Anterior cingulate cortex (tissue), 58 donors: ENCODE measurements at places on chromosomes 7 and 10.
A peak's percentile ranks its signal among the peaks of the same experiment; 100 is the strongest.

- no peak for DNase-seq
Observed at GRCh38 chr7:1598286-1598685, 28.5 kb upstream of the PSMG3 start.

GRCh38 chr10:127983344-127984100 is 76.6 kb downstream of the PTPRE start:
- DNase-seq: no peak

- DNase-seq: no peak
Observed at GRCh38 chr10:31647861-31648260, 280.8 kb downstream of the ARHGAP12 start.

GRCh38 chr7:17152721-17153120 is 145.7 kb upstream of the AHR start:
- DNase-seq: no peak

GRCh38 chr7:64832136-64832535 is 37.9 kb downstream of the ZNF138 start:
- no peak for DNase-seq

DNA sequence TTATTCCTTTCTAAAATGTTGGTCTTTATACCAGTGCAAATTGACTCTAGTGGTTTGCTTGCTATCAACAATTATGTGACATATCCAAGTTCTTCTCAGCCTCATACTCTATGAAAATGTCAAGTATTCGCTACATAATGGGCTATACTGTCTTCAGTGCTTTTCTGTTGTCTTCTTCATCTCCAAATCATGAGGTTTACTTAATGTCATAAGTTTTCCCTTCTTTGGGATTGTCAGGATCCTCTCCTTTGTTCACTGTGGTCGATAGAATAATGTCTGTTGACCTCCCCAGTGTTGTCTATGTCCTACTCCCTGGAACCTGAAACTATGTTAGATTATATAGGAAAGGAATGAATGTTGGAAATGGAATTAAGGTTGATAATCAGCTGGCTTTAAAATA is 16.4 kb upstream of the RALA start:
- DNase-seq: no peak

DNA sequence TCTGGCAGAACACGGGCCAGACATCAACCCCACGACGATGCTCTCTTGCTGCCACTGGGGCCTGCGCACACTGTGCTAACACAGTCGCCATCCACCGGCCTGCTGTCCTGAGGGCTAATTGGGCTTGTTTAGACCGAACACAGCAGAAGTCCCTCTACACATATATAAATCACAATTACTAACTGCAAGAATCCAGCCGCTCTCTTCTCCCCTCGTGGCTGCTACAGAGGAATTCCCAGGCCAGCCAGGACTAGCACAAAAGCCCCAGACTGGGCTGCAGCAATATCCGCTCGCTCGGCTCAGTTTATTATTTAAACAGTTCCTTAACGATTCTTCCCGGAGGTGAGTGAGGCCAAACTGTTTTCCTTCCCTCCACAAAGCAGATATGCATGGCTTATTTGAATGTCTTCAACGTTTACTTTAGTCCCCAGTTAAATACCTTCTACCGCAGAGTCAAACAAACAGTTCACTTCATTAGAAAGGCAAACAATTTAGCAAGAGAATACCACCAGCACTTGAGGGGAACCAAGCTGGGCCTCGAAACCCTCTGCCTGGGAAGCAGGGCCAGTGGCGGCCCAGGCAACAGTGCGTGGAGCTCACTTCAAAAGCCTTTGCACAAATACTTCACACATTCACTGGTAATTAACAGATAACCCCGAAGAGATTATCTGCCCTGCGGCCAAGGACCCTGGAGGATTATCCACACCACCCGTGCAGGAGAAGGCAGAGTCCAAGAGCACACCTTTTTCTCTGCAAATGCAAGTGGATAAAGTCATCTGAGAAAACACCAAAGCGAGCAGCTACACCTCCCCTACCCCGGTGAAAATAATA is 145.3 kb downstream of the GLI3 start:
- no peak for DNase-seq

GRCh38 chr10:66782776-66783175 is 143.1 kb upstream of the LRRTM3 start:
- no peak for DNase-seq

DNA sequence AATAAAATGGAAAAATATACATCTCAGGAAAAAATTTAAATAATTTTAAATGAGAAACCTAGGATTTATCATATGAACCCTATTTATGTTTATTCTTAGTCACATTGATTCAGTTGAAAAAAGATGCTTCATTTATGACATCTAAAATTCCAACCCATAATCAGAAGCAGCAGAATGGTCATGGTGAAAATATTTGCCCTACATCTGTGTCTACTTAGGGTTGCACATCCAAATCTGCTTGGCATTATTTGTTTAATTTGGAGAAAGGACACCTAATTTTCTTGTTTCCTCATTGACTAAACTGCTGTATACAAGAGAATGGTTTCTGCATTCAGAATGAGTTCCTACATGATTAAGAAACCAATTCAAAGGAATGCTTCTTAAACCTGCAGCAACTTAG is 72.9 kb upstream of the SKAP2 start:
- no peak for DNase-seq

DNA sequence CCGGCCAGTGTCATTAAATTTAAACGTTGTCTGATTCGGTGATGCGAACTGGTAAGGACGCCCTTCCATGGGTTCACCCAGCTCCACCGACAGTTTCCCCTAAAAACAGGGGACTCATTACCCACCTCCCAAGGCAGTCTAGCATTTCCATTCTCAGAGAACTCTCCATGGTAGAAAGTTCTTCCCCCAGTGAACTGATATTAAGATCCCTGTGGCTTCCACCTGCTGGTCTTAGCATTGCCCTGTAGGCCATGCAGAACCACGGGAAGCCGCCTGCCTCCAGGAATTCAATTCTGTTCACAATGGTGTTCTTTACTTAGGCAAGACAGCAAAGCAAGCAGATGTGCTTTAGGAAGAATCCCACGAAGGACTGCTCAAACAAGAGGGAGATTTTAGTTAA is 128.9 kb upstream of the NANOS1 start:
- no peak for DNase-seq

- DNase-seq: no peak
Observed at GRCh38 chr10:121698336-121698735, 100.1 kb upstream of the FGFR2 start.

GRCh38 chr10:71316786-71317160 is 2.3 kb upstream of the SLC29A3 start:
- no peak for DNase-seq

DNA sequence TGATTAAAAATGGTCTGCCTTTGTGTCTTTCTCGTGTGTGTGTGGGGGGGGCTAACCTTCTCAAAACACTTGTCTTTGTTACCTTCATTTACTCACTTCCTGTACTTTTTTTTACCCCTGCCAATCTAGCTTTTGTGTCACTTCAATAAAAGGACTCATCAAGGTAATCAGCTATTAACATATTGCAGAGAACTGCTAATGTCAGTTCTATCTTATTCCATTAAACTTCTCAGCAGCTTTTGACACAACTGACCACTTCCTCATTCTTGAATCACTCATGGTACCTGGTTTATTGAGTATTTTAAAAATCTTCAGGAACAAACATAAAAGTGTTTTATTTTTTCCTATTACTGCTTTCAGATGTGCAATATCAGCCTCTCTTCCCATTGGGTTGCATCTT is 59.8 kb downstream of the SLC25A40 start:
- no peak for DNase-seq

GRCh38 chr10:102837230-102837721 is at the start of gene CYP17A1:
TSS of gene CYP17A1 (minus strand) at chr10:102837413. CDS start at chr10:102837361, 52 bp downstream.
- no peak for DNase-seq

- no peak for DNase-seq
Observed at GRCh38 chr7:31705377-31705776, 18.4 kb downstream of the PPP1R17 start.

- no peak for DNase-seq
Observed at GRCh38 chr10:71015674-71016073, 127.3 kb upstream of the PCBD1 start.

DNA sequence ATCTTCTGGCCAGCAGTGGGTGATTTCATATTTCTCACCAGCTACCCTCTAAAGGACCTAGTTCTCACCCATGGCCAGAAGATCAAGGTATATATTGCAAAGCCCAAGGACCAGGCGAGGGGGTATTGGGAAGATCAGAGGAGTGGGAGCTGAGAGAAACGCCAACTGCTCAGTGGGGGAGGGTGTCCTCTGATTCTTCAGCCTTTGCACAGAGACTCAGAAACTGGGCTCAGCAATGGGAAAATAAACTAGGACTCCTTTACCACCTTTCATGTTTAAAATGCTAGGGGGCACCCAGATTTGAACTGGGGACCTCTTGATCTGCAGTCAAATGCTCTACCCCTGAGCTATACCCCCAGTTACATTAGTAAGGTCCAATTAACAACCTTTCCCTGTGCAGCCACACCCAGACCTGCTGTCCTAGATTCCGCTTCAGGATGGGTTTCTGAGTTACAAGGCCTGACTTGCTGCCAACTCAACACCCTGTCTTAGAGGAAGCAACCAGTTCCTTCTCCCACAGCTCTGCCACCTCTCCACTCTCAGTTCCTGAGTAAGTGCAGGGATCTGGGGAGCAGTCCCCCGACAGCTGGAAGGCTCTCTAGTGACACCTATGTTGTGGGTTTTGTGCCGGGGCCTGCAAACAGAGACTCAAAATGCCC is 93.5 kb downstream of the ZNF783 start:
- DNase-seq: no peak

DNA sequence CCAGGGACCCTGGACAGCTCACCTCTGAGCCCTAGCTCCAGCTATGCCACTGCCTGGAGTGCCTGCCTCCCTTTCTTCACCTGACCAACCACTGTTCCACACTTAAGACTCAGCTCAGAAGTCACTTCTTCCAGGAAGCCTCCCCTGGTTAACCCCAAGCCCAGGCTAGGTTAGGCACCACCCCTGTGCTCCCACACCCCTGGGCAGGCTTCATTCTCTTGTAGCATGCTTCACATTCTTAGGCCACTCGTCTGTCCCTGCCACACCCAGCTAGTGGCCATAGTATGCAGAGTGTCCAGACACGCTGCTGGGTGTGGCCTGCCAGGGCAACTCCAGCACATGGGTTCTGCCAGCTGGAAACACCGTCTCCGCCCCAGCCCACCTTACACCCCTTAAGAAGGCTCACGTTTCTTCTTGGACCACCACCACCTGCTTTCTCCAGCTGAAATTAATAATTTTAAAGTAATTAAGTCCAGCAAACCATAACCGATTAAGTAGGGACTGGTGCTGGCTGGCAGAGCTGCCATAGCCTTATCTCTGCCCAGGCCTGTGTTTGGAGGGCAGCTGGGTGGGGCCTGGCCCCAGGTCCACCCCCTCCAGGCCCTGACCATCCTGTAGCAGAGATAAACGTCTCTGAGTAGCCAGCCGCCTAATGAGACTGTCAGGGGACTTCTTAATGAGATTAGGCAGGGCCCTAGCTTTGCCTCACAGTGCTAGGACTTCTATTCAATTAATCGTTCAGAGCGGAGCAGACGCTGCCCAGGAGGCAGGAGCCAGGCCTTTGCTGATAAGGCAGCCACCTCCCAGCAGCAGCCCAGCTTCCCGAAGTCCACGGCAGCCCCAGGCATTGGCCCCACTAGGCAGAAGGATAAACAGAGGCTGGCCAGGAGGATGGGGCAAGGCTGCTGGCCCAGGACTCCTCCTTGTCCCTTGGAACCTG is 20.5 kb downstream of the GRID1 start:
- DNase-seq: no peak

GRCh38 chr10:97531401-97531986 is 32.8 kb downstream of the UBTD1 start:
- DNase-seq: no peak

DNA sequence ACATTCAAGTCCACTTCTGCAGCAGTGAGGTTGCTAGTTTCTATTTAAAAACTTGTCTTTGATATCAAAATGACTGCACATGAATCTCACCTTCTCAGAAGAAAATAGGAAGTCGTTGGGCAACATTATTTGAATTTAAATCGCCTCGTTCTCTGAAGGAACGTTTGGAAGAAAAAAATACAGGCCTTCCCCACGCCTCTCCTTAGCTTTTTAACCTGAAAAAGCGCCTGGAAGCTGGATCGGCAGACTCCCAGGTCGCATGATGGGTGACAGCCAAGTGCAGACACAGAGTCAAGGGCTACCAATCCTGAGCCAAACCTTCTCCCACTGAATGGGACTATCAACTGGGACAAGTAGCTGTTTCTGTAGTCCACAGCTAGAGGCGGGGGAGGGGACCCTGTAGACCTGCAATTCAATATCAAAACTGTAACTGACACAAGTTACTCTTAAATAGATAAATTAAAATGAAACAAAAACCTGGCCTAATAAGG is 2.2 kb downstream of the FAM53B start:
- DNase-seq: no peak

GRCh38 chr10:35907548-35907947 is 265.5 kb upstream of the FZD8 start:
- no peak for DNase-seq

DNA sequence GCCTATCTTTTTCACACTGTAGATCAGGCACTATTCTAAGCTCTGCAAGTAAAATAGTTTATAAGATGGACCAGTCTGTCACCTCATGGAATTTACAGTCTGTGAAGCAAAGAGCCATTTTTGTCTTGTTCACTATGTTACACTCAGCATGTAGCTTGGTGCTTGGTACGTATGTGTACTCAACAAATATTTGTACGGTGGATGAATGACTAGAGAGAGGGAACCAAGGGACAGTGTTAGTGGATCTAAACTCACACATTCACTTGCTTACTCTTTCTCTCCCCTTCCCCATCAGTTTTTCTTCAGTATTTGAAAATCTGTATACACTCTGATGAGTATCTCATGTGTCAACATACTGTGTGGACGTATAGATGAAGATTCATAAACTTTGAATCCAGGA is 45.9 kb downstream of the PTF1A start:
- no peak for DNase-seq

DNA sequence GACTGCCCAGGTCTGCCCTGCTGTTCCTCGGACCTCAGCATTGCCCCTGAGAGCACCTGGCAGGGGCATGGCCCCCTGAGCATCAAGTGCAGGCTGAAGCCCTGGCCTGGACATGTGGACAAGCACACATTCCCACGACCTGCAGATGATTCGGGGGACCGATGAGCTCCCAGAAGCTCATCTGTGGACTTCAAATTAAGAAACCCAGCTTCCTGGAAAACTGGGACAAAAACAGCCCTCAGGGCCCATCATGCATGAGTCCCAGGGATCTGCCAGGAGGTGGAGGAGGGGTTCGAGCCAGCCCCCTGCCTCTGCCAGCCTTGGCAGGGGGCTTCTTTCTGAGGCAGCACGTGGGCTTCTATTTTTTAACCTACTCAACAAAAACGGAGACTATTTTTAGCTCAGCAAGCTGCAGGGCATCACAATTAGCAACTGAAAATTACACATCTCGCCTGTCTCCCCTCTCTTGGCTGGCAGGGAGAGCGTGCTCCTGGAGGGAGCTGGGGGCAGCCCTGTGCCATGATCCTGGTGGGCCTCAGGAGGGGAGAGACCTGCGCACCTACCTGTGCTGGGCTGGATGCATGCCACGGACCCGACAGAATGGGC is 51.8 kb downstream of the RASGEF1A start:
- peak; percentile 59 for DNase-seq
